Activated CD8-positive, alpha-beta memory T cell treated with anti-CD3 and anti-CD28 coated beads for 1 hour (primary cell): ENCODE measurements at places on chromosomes 7 and 10.

GRCh38 chr7:35985126-35985754 is 167.8 kb upstream of the EEPD1 start:
- peak; percentile 54 for DNase-seq

GRCh38 chr10:375815-376505 is 240.7 kb downstream of the ZMYND11 start:
- DNase-seq: no peak

GRCh38 chr10:28939281-28940157 is 262.2 kb downstream of the BAMBI start:
- DNase-seq: no peak

- no peak for DNase-seq
Observed at GRCh38 chr10:63143987-63144386, 10.9 kb downstream of the NRBF2 start.

GRCh38 chr10:50417886-50418830 is 166.8 kb upstream of the ASAH2 start:
- DNase-seq: peak; percentile 10

- no peak for DNase-seq
Observed at GRCh38 chr10:85596389-85596788, 770.2 kb downstream of the GRID1 start.

DNA sequence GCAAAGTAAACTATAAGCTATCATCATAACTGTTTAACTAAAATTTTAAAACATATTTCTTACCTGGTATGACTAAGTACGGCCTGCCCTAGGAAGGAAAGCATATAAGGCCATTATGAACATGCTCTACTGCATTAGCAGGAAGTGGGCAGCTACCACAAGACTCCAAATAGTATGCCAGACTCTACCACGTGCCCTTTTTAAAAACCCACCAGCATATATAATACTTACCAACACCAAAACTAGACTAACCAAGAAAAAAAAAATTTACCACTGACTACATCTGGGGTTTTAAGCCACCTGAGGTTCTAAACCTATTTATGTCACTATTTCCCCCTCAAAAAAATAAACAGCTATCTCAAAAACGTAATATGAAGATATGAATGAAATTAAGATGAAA is 30.1 kb downstream of the NUDCD3 start:
- peak; percentile 16 for DNase-seq

DNA sequence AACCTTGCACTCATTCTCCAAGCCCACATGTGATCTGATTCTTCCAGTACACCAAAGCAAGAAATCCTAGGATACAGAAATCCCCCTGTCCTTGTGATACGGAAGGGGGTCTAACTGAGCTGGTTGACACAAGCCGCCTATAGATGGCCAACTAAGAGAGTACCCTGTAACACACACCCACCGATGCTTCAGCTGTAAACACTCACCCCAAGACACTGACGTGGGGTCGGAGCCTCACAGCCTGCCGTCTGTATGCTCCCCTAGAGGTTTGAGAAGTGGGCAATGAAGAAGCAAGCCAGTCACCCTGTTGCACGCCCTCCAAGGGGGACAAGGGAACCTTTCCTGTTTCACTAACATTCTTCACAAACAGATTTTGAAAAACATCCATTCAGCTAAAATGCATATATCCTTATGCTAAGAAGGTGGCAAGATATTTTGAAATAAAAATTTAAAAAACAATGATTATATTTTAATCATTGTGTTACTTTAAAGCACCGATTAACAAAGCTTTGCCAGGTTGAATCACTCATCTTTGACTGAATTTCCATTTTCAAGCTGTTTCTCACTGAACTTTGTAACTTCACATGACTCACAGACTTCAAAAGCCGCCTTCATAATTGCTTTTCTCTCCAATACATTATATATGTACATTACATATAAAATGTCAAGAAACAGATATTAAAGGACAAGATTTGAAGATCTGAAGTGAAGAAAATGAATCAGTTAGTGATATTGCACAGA is 329.3 kb downstream of the ARL4A start:
- no peak for DNase-seq

DNA sequence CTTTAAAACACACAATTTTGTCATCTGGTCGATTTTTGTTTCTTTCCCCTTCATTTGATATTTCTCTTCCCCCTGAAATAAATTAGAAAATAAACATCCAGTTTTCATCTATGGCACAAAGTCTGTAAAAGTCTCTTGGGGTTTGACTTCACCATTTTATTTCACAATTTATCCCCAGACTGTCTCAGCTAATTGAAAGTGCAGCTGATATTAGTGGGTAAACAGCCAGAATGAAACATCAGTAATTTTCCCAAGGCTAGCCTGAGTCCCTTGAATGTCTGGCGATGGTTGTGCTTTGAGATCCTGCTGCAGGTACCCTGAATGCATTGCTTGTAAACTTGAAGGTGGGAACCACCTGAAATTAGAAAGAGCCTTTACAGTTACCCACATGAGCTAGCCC is 60.6 kb upstream of the NEBL start:
- DNase-seq: no peak

GRCh38 chr10:98016772-98017475 is 13.5 kb downstream of the CRTAC1 start:
- no peak for DNase-seq

DNA sequence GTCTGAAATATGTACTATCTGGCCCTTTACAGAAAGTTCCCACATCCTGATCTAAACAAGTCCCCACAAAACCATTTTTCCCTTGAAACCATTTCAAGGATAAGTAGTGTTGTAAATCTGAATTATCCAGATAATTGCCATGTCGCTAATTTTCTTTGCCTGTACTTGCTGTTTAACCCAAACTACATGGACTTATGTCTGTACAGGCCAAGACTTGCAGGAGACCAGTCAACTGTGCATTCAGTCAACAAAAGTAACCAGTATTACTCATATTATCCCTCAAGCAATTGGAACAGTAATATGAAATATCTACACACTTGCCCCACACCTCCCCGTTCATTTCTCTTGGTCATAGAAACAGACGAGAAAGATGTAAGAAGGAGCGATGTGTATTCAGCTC is 347.8 kb upstream of the NFE2L3 start:
- DNase-seq: no peak

- DNase-seq: no peak
Observed at GRCh38 chr10:22931948-22932347, 4.1 kb downstream of the ARMC3 start.

GRCh38 chr7:146864644-146865043 is 748.0 kb downstream of the CNTNAP2 start:
- DNase-seq: no peak

GRCh38 chr10:15344876-15345285 is 26.2 kb downstream of the FAM171A1 start:
- DNase-seq: no peak

GRCh38 chr7:102421706-102422240 is 11.6 kb upstream of the ORAI2 start:
- no peak for DNase-seq

- DNase-seq: no peak
Observed at GRCh38 chr7:84232646-84233045, 38.1 kb upstream of the SEMA3A start.

GRCh38 chr7:28813243-28813962 is 144.7 kb downstream of the TRIL start:
- no peak for DNase-seq

DNA sequence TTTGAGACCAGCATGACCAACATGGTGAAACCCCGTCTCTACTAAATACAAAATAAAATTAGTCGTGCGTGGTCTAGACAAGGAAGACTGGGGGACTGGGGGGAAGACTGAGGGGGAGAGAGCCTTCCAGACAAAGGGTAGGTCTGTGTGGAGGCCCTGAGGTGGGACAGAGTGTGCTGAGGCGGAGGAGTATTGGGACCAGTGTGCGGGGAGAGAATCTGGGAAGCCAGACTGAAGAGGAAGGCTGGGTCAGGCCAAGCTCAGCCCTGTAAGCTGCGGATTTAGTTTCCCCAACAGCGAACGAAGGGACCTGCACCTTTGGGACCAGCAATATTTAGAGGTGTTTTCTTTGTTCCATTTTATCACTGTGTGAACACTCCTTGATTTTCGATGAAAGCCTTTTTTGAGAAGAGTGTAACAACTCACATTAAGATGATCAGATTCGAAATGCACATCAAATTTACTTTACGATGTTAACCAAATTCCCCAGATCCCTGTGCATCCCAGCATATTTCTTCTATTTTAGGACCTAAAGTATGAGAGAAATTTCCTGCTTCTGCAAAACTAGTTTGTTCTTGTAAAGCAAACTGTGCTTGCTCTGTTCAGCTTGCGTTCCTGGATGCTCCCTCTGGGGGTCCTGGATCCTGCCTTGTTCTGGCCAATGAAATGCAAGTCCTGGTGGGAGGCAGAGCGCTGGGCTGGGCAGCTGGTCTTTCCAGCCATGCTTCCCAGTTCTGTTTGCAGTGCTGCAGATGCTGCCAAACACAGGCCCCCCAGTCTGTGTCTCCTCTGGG is 39.4 kb downstream of the PLAU start:
- DNase-seq: no peak

GRCh38 chr7:132537456-132538145 is 38.7 kb downstream of the PLXNA4 start:
- DNase-seq: no peak

GRCh38 chr7:99453105-99453504 is 12.9 kb downstream of the ATP5MF start:
- DNase-seq: no peak

- no peak for DNase-seq
Observed at GRCh38 chr10:125982260-125982948, 86.0 kb downstream of the FANK1 start.

DNA sequence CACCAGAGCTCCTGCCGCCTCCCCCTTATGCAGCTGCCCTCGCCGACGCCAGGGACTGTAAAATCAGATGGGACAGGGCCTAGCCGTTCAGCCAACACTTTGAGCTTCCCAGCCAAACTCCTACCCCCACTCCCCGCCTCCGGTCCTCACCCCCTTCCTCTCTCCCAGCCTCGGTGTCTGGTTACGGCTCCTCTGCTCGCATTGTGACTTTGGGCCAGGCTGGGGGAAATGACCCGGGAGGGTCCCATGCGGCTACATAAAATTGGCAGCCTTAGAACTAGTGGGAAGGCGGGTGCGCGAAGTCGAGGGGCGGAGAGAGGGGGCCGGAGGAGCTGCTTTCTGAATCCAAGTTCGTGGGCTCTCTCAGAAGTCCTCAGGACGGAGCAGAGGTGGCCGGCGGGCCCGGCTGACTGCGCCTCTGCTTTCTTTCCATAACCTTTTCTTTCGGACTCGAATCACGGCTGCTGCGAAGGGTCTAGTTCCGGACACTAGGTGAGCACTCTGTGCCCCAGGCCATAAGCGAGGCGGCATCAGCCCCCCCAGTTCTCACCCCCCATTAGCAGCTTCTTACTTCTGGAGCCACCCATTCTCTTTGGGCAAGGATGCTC is at the start of gene KAZALD1:
TSS of gene KAZALD1 (plus strand) at position 366 of the 608 bp plus-strand sequence. CDS start 604 bp downstream, outside the sequence.
- no peak for DNase-seq

- DNase-seq: no peak
Observed at GRCh38 chr10:78852466-78853240, 216.1 kb upstream of the ZMIZ1 start.

- no peak for DNase-seq
Observed at GRCh38 chr7:22356010-22356691, 803 bp downstream of the RAPGEF5 start.

GRCh38 chr7:105339404-105340323 is 49.1 kb downstream of the SRPK2 start:
- DNase-seq: no peak

DNA sequence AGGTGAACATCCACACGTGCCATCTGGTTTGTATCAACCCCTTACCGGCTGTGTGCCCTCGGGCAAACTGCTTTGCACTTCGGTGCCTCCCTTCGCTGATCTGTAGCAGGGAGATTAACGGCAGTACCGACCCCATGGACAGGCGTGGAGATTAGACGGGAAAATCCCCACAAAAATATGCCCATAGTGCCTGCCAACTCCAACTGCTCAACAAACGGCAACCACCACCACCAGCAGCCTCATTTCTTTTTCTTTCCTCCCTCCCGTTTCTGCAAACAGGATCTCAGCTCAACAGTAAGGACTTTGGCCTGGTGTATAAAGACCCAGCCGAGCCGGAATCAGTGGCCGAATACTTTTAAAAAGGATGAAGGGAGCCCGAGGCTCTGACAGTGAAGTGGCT is 31.0 kb downstream of the CHST15 start:
- DNase-seq: no peak

- no peak for DNase-seq
Observed at GRCh38 chr7:47982610-47983009, 3.2 kb upstream of the HUS1 start.

DNA sequence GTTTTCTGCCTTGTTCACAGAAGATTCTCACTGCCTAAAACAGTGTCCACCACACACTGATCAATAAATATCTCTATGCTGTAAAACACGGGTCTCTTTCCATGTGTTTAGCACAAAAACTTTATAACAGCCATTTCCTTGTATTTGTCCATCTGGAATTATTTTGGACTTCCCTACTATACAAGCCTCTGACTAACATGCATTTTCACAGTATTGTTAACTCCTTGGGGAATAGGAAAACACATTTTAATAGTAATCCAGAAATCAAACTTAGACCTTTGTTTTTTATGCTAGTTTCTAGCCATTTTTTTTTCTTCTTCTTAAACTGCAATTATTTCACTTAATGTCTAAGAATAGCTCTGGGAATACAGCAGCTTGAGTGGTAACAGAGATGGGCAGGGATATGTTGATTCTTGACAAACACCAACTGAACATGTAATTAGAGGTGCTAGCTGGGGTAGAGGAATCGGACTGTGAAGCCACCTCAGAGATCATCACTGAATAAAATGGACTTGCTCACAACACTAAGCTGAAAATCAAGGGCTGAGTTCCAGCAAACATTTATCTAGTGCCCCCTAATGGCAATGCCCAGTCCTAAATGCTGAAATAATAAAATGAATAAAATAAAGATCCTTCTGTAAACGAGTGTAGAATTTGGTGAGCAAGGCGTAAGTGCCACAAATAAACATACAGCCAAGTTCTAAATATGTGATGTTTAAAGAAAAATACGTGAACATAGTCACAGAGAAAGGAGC is 593.1 kb downstream of the SORCS1 start:
- DNase-seq: no peak

GRCh38 chr7:155874411-155874810 is 62.1 kb upstream of the SHH start:
- no peak for DNase-seq

DNA sequence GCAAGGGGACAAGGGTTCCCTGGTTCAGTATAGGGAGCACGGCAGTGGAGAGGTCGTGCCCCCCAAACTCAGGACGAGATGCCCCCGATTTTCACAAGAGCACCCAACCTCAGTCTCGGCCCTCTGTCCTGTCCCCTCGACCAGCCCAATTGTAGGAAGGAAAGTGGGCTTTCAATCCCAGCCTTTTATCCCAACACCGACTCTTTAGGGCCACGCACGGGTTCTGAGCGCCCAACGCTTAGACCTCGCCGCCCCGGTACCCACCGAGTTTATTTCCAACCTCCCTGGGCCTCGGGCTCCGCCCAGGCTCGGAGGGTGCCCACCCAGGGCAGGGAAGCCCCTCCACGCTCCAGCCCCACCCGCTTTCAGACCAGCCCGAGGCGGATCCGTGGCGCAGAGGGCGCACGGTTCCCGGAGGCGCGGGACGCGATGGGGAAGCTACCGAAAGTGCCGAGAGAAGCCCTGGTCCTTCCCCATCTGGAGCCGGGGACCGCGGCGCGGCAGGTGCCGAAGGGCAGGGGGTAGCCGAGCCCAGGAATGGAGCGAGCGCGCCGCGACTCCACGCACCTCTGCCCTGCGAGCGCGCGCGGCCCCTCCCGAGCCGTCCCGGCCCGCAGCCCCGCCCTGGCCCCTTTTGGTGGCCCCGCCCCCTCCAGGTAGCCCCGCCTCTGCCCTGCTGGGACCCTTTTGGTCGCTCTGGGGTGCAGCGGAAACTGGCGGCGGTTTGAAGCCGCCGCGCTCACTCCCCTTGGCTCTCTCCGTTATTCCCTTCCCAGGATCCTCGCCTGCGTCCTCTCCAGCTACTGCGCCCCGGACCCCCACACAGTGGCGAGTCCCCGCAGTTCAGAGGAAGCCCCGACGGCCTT is 20.4 kb downstream of the GRID2IP start:
- DNase-seq: peak; percentile 34
